HTR-8/SVneo (cell line): ENCODE measurements at places on chromosomes 13 and 19.

GRCh38 chr13:30416471-30416870, 5.8 kb upstream of the UBE2L5 start:
- DNase-seq = no peak

- no peak for DNase-seq
These were observed 15.3 kb downstream of the ZNF574 start for GRCh38 chr19:42091300-42091699.

DNA sequence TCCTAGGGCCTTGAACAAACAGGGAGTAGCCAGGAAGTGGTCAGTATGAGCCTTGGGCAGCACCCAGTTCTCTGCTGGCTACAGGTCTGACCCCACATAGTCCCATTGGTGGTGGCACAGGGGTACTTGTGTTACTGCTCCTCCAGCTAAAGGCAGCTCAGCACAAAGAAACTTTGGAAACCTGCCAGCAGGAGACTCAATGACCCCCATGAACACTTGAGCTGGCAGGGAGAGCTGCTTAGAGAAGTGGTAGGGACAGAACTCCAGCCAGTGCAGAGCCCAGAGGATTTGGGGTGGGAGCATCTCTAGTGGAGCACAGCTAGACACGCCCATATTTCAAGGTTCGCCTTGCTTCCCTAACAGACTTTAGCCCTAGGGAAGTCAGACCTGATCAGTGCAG, 10.4 kb upstream of the ZNF586 start:
- DNase-seq = no peak

GRCh38 chr13:113901231-113901630, 37.4 kb upstream of the GAS6 start:
- no peak for DNase-seq

GRCh38 chr13:83327091-83327490, 555.2 kb downstream of the SLITRK1 start:
- DNase-seq = no peak

DNA sequence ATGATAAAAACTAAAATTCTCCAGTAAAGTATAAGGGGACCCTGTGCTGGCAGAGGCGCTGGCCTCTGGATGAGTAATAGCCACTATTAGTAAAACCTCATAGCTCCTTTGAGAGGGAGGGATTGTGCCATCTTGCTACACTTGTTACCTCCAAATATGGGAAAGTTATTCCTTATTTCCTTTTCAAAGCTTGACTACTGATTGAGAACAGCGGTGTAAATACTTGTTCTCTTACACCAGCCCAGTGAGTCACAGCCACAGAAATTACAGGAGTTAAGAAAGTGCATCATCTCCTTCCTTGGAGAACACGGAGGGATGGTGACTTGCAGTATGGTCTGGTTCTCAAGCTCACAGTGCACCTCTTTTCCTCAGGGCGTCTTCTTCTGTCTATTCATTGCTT, 379.0 kb downstream of the EFNB2 start:
- peak; percentile 24 for DNase-seq

- DNase-seq = no peak
These were observed 7.5 kb upstream of the TSHZ3 start for GRCh38 chr19:31356587-31357314.

DNA sequence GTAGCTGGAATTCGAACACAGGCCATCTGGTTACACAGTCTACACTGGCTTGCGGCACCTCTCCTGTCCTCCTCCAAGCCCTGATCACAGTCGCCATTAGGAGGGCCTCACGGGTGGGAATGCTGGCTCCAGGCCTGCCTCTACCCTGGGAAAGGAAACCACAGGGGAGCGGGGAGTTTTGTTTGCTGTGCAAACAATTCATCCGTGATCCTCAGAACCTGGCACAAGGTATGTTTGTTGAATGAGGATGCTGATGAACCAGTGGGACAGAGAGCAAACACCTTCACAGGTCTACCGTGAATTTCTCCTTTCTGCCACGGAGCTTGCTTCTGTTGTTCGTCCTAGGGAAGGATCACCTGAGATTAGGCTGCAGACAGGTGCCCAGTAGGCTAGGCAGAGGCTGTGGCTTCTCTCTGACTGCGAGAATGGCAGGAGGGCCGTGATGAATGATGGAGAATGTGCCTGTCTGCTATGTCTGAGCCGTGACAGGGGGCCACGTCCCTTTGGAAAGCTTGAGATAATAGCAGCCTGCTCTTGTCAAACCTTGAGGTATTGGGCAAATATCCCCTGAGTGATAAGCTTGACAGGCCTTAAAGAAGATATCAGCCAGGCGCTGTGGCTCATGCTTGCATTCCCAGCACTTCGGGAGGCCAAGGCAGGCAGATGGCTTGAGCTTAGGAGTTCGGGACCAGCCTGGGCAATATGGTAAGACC, 36.7 kb downstream of the PIN1 start:
- DNase-seq = no peak

- DNase-seq = peak; percentile 15
These were observed 61.8 kb downstream of the AKAP11 start for GRCh38 chr13:42333613-42334328.

- no peak for DNase-seq
These were observed 357.4 kb downstream of the TDRD3 start for GRCh38 chr13:60754211-60755090.

- no peak for DNase-seq
These were observed 3.1 kb downstream of the NR2F6 start for GRCh38 chr19:17242431-17243208.

GRCh38 chr19:8224394-8225145, 15.4 kb downstream of the CERS4 start:
- no peak for DNase-seq

DNA sequence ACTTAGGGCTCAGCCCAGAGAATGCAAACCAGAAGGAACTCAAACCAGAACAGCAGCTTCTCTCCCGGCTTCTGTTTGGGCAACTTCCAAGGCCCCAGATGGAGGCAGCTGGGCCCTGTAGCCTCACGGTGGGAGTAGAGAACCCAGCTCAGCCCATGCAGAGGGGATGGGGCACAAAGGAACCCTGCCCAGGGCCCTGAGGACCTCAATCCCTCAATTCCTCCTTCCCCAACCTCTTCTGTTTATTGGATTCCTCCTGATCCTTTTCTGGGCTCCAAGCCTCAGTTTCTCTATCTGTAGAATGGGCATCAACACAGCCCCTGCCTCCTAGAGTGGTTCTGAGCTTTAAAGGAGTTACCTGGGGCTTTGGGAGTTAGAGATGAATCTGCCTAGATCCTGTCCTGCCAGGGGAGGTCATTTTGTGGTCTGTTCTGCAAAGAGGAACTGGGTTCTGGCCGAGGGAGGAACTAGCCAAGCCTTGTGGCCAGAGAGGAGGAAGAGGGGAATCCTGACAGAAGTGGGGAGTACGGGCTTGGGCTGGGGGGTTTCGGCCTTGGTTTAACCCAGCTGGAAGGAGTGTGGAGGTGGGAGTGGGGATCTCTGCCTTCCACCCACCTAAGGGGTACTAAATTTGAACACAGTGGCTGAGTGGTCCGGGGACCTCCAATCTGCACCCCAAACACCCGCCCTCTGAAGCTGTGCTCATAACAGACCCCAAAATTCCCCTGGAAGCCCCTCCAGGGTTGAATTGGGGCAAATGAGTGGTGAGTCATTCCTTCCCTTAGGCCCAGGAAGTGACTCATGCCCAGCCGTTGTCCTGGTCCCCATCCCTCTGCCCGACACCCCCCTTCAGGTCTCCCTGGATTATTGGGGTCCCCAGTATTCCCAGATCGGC, 2.7 kb downstream of the ADGRE5 start:
- DNase-seq = peak; percentile 85

GRCh38 chr13:30857636-30858035, 48.4 kb upstream of the MEDAG start:
- no peak for DNase-seq

DNA sequence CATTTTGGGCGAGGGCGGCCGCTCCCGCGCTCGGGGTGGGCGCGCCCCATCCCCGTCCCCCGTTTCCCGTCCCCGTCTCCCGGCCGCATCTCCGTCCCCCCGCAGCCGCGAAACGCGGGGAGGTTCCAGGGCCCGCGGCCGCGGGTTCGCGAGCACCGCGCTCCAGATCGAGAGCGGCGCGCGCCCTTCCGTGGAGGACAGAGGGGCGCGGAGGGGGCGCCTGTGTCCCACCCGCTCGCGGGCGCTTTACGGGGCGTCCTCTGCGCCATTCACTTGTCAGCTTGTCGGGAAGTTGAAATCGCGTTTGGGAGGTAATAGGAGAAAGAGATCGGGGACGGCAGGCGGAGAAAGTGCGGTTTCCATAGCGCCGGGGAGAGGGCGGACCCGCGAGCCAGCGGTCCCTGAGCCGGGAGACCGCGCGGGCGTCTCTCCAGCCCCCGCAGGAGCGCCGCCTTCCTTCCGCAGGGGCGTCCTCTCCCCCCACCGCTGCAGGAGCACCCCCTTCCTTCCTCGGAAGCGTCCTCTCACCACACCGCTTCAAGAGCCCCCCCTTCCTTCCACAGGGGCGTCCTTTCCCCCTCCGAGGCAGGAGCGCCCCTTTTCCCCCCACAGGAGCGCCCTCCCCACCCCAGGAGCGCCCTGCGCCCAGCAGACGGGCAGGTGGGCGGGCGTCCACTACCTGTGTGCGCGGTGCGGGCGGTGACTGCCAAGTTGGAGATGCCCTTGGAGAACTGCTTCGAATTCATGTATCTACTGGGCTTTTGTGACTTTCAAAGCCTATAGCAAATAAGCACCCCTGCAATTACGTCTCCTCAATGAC, 962 bp upstream of the IRS2 start:
- DNase-seq = no peak

- DNase-seq = no peak
These were observed 58.2 kb downstream of the GJA3 start for GRCh38 chr13:20102525-20103180.

DNA sequence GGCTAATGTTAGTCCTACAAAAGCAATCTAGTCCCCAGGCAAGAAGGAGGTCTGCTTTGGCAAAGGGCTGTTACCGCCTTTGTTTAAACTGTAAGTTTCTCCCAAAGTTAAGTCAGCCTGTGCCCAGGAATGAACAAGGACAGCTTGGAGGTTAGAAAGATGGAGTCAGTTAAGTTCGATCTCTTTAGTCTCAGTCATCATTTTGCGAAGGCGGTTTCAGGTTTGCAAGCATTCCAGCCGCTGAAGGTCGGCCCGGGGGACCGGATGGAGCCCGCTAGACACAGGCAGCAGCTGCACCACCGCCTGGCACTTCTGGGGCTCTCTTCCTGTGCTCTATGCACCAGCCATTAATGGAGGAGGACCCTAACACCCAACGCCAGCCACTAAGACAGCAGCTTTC, 91.3 kb downstream of the STK24 start:
- no peak for DNase-seq

DNA sequence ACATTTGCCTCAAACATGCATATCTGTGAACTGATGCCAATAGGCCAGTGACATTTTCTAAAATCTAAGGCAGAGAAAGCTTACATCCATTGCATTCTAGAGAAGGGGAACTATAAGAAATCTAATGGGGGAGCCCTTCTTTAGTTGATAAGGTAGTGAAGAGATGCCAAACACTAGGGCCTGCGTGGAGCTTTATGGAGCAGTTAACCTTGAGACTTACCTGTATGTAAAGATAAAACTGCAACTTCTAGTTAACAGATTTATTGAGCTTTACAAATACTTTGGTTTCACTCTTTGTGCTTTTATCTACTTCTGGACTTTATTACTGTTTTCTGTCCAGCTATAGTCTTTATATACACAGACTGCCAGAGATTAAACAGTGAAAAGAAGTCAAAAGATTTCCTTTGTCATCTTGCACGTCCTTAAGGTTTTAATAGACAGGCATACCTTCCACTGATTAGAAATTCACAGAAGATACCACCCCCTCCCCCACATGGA, 457.6 kb downstream of the KLF12 start:
- DNase-seq = no peak

DNA sequence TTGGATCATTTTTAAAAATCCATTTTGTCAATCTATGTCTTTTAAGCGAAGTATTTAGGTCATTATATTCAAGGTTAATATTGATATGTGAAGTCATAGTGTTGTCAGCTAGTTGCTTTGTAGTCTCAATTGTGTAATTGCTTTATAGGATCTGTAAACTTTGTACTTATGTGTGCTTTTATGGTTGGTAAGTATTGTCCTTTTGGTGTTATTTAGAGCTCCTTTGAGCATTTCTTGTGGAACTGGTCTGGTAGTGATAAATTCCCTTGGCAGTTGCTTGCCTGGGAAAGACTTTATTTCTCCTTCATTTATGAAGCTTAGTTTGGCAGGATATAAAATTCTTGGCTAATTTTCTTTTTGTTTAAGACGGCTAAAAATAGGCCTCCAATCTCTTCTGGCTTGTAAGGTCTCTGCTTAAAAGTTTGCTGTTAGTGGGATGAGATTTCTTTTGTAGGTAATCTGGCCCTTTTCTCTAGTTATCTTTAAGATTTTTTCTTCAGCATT, 368.8 kb downstream of the SPRY2 start:
- DNase-seq = no peak

DNA sequence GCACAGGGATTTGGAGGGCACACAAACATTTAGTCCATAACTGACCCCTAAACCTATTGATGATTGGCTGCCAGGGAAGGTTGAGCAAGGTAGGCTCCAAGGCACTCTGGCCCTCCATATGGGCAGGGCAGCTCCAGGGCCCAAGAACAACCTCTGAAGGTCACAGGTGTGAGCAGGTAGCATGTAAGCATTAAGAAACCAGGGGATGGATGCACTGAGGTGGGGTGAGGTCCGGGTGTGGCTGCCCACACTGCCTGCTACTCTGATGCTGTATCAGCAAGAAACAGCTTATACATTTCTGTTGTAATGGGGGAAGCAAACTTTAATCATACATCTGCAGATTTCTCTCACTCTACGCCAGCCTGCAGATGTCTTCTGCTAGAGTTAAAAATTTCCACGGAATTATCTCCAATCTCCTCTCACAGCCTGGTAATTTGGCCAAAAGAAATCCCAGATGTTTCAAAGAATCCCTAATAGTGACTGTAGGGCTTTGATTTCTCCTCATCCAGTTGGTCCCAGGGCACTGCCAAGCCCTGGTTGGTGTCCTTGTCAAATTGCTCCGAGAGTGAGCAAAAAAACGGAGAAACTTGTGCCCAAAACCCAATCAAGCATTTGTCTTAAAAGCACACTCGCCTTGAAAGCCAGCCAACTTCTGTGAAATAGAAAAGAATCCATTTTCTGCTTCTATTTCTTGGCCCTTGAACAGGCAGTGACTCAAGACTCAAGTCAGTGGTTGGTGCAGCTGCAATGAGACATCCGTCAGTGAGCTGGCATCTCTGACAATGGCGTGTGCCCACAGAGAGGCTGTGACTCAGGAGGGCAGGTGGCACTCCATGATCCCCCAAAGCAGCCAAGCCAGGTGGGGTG, 72.5 kb upstream of the MRI1 start:
- peak; percentile 35 for DNase-seq

DNA sequence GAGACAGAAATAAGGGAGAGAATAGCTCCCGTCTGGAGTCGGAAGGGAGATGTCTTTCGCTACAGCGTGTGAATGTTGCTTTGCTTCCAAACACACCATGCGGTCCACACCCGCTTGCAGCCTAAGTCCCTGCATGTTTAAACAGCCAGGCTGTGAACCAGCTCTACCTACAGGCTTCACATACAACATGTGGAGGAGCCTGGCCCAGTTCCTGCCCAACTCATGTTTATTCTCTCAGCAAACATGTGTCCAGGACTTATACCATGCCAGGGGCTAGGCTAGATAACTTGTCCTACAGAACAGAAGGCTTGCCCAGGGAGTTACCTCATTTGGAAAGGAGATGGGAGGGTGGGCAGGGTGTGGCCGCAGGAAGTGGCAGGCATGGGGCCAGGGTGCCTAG, 181.5 kb downstream of the FOXO1 start:
- no peak for DNase-seq
